A549 treated with RU486 at 1 μM for 4 hours (cell line): ENCODE measurements at places on chromosomes 11 and 22. TPM values are rescaled to one million over a fixed set of nuclear protein-coding genes. Genes with fewer than 3 reads are reported as not detected.

The CASP1 gene
- 0.16 to 0.61 TPM (median 0.56 TPM) in 5 replicates for total RNA-seq

The CCDC188 gene
- total RNA-seq = not detected in 5 replicates

The TOMM22 gene
- total RNA-seq = 68.5 to 92.7 TPM (median 75.9 TPM) in 5 replicates

The CARNS1 gene
- total RNA-seq = 0.08 to 0.20 TPM (median 0.13 TPM) in 5 replicates

The MS4A15 gene
- not detected in 5 replicates for total RNA-seq

The DERL3 gene
- total RNA-seq = 0.36 to 1.3 TPM (median 0.61 TPM) in 5 replicates

The CFAP300 gene
- 4.9 to 7.1 TPM (median 6.6 TPM) in 5 replicates for total RNA-seq

The SLC7A4 gene
- total RNA-seq = not detected in 5 replicates

The FOSL1 gene
- 160 to 254 TPM (median 205 TPM) in 5 replicates for total RNA-seq

The APOL4 gene
- not detected in 5 replicates for total RNA-seq

The KCNJ1 gene
- total RNA-seq = not detected in 5 replicates

The GLB1L2 gene
- total RNA-seq = 1.8 to 2.4 TPM (median 2.0 TPM) in 5 replicates

The NXPE2 gene
- not detected in 5 replicates for total RNA-seq

The TRIM22 gene
- 0.39 to 1.9 TPM (median 0.85 TPM) in 5 replicates for total RNA-seq

The MYOD1 gene
- not detected in 5 replicates for total RNA-seq

The ADAMTS8 gene
- total RNA-seq = 0.37 to 0.49 TPM (median 0.42 TPM) in 5 replicates

The PAMR1 gene
- 0.06 TPM in 1 of 5 replicates, not detected in the others for total RNA-seq

The NPAS4 gene
- not detected in 5 replicates for total RNA-seq

The ZNF215 gene
- total RNA-seq = 1.1 to 1.5 TPM (median 1.2 TPM) in 5 replicates

The SYT7 gene
- total RNA-seq = 0.71 to 1.4 TPM (median 0.88 TPM) in 5 replicates

The BBOX1 gene
- total RNA-seq = 0.06 to 0.09 TPM in 2 of 5 replicates, not detected in the others

The BACE1 gene
- total RNA-seq = 7.7 to 9.3 TPM (median 8.2 TPM) in 5 replicates

The CD44 gene
- total RNA-seq = 656 to 874 TPM (median 717 TPM) in 5 replicates

The SPCS2 gene
- 205 to 286 TPM (median 250 TPM) in 5 replicates for total RNA-seq

The AMBRA1 gene
- total RNA-seq = 14.1 to 18.5 TPM (median 14.5 TPM) in 5 replicates
